ACHN (cell line): ENCODE measurements at places on chromosomes 4 and X.

DNA sequence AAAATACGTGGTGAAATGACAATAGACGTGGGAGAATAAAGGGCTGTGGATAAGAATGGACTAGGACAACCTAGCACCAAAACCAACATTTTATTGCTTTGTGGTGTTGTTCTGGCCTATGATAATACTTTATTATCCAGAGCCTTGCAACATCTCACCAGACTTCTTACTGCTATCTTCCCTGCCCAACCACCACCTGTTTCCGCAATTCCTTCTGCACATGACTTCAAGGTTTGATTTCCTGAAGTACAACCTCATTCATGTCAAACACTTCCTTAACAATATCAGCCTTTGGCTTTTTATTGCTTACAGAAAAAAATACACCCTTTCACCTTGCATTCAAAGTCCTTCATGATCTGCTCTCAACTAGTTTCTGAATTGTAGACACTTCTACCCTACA, 84.8 kb downstream of the RTL3 start:
- no peak for DNase-seq

GRCh38 chr4:186193851-186194250, 2.5 kb downstream of the CYP4V2 start:
- DNase-seq = no peak

DNA sequence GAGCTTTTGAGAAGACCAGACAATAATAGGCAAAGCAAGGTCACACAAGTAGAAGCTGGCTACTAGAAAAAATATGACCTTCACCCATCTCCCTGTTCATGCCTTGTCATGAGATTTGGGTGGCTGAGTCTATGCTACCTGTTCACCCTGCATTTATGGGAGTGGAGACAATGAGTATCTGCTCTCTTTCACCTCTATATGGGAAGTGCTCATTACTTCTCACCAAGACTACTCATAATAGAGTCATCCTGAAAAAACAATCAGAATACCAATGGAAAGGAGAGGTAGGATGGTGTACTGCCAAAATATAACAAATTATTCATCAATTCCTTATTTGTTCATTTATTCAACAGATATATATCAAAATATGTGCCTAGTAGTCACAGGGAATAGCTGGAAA, 921.8 kb upstream of the INTU start:
- DNase-seq = no peak

GRCh38 chr4:66045913-66046312, 375.6 kb upstream of the EPHA5 start:
- no peak for DNase-seq

GRCh38 chr4:37935026-37935425, 25.2 kb upstream of the PTTG2 start:
- no peak for DNase-seq

DNA sequence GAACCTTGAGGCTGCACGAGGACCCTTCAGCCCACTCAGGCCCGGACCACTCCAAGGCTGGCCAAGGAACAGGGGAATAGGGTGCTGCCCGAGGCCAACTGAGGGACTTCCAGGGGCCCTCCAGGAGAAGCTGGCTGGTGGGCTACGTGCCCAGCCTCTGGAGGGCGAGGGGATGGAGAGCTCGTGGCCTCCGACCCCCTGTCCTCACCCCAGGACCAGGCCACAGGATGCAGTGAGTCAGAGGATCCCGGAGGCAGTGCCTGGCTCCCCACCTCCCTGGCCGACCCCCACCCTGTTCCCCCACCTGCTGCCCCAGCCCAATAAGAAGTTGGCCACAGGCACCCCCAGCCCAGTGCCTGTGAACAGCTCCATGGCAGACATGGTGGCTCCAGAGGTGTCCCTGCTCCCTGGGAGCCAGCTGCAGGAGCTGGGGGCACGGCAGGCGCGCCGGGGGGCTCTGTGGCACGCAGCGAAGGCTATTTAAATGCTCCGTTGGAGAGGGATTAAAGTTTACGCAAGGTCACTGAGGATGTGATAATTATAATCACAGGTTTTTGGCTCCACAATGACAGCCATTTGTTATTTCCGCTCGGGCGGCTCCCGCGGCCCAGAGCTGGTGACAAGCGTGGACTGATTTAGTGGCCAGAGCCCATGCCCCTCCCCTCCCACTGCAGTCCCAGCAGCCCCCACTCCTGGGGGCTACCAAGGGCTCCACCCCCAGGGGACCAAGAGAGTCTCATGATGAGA, 95.7 kb upstream of the NKX1-1 start:
- DNase-seq = no peak
